ENCODE measurements at places on chromosomes 5 and 9.

GRCh38 chr9:113056191-113057106, at the start of gene ZFP37:
TSS of gene ZFP37 (minus strand) at chr9:113056724. CDS start at chr9:113056688, 36 bp downstream.
- DNase-seq: peak; percentile 78

DNA sequence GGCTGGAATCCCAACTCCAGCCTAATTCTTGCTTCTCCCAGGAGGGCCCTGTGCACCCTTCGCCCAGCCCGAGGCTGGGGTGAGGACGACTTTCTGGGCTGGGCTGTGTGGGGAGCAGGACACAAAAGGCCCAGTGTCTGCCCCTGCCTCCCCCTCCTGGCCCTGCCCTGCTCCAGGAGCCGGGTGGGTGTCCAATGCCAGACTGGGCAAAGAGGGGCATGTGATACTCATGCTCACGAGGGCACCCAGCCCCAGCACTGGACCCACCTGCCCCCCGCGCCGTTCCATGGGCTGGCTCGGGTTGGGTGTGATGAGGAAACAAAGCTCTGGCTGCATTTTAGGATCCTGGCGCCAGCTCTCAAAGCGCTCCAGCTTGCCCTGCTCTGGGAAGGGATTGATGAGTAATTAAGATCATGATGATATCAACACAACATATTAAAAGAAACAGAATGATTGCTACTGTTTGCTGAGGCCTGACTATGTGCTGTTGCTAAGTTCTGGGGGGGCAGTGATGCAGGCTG, 30.7 kb downstream of the LHX2 start:
- DNase-seq: no peak

GRCh38 chr5:176712546-176713304, 65.4 kb downstream of the TSPAN17 start:
- no peak for DNase-seq

GRCh38 chr5:79182141-79182540, 53.8 kb upstream of the JMY start:
- no peak for DNase-seq

DNA sequence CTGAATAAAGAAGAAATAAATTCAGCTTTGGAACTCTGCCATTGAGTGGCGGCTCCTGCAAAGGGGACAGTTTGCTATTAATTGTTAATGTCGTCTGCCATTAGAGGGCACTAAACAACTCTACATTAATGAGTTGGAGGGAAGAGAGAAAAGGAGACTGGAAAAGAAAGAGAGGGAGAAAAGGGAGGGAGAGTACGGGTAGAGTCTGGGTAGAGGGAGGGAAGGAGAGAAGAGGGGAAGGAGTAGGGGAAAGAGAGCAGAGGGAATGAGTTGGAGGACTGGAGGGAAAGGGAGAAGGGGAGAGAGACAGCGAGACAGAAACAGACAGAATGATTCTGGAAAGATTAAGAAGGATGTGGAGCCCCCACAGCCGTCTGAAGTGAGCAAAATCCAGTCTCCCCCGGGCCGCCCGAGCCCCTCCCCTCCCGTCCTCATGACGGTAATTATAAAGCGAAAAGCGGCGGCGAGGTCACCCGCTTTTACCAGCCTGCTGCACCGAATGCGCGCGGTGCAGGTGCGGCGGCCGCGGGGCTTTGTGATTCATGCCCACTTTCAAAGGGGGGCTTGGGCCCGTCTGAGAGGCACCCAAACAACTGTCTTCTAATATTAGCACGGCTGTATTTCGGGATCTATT, 1.9 kb upstream of the FST start:
- DNase-seq: no peak

DNA sequence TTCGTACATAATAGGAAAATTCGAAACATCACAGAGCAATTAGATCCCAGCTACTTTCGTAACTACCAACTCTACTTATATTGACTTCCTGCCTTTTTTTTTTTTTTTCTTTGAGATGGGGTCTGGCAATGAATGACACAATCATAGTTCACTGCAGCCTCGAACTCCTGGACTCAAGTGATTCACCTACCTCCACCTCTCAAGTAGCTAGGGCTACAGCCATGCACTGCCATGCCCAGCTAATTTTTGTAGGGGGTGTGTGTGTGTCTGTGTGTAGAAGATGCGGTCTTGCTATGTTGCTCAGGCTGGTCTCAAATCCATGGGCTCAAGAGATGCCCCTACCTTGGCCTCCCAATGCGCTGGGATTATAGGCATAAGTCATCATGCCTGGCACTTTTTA, 5.8 kb upstream of the PAIP2 start:
- DNase-seq: no peak

GRCh38 chr5:83899326-83899970, 178.8 kb upstream of the HAPLN1 start:
- no peak for DNase-seq

GRCh38 chr5:127101935-127102334, 28.6 kb upstream of the C5orf63 start:
- DNase-seq: no peak

DNA sequence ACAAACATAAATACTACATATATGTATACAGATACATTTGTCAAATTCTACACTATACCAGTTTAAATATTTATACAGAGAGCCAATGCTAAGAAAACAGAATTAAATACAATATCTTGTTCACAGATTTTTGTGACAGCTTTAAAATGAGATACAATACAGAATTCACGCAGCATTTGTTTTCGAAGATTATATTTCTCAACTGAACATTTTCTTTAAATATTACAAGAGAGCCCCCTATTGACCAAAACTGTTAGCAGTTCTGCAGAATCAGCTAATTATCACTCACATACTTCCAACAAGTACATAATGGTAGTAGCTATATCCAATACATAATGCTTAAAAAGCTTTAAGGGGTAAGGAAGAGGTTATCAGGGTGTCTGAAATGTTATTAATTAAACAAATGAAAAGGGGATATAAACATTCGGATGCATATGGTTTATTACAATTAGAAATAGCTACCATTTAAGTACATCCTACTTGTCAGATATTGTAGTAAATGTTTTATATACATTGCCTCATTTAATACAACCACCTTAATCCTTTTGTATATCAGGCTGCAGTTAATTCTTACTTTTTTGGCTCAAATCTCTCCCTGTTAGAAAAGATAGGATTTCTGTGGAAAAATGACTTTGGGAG, 31.7 kb downstream of the ZDHHC21 start:
- DNase-seq: no peak

- peak; percentile 75 for DNase-seq
Observed at GRCh38 chr9:79581794-79582193, 10.0 kb downstream of the TLE4 start.

- DNase-seq: no peak
Observed at GRCh38 chr5:375336-375920, 53.9 kb downstream of the AHRR start.
